Hypothalamus (tissue), 51 donors: ENCODE measurements at places on chromosomes 12 and 14.

- DNase-seq, result no peak
Measured at GRCh38 chr14:53368711-53369201, 215.6 kb upstream of the DDHD1 start.

- peak; percentile 60 for DNase-seq
Measured at GRCh38 chr14:32078023-32078857, 1.1 kb downstream of the ARHGAP5 start.

DNA sequence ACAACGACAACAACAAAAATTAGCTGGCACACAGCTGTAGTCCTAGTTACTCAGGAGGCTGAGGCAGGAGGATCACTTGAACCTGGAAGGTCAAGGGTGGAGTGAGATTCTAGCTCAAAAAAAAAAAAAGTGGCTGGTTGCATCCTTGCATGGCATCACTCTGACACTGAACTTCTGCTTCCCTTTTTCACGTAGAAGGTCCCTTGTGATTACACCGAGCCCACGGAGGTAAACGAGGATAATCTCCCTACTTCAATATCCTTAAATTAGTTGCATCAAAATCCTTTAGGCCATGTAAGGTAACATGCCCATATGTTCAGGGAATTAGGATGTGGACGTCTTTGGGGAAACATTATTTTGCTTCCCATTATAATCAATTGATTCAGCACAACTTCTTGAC lies 4.0 kb upstream of the PPP4R4 start:
- no peak for DNase-seq

DNA sequence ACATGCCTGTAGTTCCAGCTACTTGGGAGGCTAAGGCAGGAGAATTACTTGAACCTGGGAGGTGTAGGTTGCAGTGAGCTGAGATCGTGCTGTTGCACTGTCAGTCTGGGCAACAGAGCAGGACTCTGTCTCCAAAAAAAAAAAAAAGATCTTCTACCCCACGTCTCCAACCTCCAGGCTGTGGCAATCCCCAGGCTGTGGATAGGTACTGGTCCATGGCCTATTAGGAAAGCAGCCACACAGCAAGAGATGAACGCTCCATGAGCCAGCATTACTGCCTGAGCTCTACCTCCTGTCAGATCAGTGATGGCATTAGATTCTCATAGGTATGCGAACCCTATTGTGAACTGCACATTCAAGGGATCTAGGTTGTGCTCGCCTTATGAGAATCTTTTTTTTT lies 6.1 kb upstream of the PTGES3 start:
- no peak for DNase-seq

GRCh38 chr12:65511134-65511834 lies 232.8 kb downstream of the MSRB3 start:
- no peak for DNase-seq

DNA sequence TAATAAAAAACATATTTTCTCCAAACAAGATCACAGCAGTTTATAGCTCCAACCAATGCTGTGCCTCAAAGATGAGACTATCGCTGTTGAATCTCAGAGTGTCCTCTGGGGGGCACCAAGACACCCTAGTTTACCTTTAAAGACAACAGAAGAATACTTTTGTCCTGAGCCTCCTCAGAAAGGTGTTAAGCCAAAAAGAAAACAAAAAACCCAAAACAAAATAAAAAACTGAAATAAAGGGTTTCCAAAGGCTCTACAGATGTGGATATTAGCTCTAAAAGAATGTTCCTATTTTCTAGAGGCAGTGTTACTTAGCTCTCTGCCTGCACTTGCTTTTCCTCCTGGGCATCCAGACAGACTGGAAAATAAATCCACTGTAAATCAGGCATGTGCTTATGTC lies 86.9 kb upstream of the TTC7B start:
- peak; percentile 27 for DNase-seq
